ENCODE measurements at places on chromosomes 2 and 18.

DNA sequence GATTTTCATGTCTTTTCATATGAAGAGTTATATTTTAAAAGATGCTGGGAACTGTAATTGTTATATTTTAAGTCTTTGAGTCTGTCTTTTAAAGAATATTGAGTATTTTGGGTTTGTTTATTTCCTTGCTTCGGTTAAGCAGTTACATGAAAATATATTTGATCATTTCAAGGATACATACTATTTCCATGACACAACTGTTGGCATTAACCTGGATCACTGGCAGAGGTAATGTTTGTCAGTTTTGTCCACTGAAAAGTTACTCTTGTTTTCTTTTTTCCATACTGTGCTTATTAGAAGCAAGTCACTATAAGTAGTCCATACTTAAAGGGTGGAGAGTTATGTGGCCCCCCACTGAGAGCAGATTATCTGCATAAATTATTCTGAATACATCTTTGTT, 1142.0 kb upstream of the TMEFF2 start:
- no peak for DNase-seq

GRCh38 chr2:148939271-148939670, 64.2 kb downstream of the KIF5C start:
- DNase-seq = no peak

- DNase-seq = no peak
These were observed 93.8 kb upstream of the LDAH start for GRCh38 chr2:20916604-20917286.

GRCh38 chr2:109613081-109613921, 465 bp downstream of the SEPTIN10 start:
- DNase-seq = no peak

- no peak for DNase-seq
These were observed 262.9 kb upstream of the CDH2 start for GRCh38 chr18:28439870-28440269.
